Stomach (tissue), 19 donors: ENCODE measurements at places on chromosomes 3 and 15. TPM values are rescaled to one million over a fixed set of nuclear protein-coding genes. Genes with fewer than 3 reads are reported as not detected.

The NEIL1 gene
- 111 TPM for total RNA-seq

- DNase-seq: peak; percentile 60
These were observed 67.5 kb upstream of the CORO2B start for GRCh38 chr15:68511073-68511991.

The GOLGA8Q gene
- 53.1 TPM for total RNA-seq

DNA sequence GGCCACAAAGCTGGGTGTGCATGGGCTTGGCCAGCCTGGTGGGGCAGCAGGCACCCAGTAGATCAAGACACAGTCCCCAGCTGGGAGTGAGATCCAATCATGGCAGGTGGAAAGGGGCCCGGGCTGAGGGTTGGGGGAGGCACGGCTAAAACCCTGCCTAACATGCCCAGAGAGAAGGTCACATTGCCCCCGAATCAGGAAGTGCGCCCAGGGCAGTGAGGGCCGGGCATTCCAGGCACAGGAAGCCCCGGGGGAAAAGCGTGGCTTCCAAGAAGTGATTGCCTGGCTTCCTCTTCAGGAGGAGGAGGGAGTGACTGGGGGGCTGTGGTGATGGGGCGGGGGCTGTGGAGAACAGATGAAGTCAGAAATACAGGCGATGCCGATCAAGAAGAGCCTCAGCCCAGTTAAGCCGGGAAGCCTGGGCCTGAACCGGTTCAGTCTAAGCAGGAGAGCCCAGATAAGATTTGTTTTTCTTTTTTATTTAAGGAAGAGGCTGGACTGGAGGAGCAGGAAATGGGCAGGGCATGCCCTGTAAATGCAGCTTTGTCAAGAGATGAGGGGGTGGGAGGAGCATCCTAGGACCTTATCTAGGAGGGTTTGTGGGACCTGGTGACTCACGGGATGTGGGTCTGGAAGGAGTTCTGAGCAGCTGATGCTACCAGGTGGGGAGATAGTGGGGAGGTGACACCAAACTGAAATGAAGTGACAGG is 83.9 kb downstream of the CHSY1 start:
- DNase-seq: peak; percentile 42

The FOXB1 gene
- total RNA-seq: not detected

DNA sequence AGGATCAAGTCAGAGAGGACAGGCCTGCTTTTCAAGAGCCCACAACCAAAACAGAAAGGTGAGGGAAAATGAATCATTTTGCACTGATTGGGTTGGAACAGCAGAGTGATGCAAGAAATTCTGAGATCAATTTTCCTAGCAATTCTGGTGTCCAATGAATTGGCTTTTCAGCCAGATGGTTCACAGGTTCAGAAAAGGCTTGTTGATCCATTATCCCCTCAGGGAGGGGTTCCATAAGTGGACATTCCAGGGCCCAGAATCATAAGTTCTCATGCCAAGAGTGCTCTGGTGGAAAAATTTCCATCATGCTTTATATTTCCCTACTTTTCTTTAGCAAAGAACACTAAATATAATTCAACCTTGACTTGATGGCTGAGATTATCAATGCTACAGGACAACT is 16.2 kb downstream of the RBP2 start:
- DNase-seq: no peak

DNA sequence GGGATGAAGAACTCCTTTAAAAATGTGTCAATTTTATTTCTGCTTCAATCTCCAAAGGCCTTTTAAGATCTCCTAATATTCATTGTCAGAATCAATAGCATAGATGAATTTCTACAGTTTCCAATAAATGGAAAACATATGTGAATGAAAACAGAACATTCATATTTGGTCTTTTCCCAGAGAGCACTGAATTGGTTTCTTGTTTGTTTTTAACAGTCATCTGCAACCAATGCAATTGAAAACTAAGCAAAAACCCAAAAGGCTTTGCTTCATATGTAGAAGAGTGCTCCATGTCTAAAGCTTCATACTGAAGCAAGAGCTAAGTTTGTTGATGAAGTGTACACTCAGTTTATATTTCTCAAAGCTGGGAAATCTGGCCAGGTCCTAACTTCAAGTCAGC is 426.5 kb upstream of the CDIN1 start:
- DNase-seq: no peak

- DNase-seq: peak; percentile 9
These were observed 40.3 kb upstream of the TSEN2 start for GRCh38 chr3:12443781-12444522.

DNA sequence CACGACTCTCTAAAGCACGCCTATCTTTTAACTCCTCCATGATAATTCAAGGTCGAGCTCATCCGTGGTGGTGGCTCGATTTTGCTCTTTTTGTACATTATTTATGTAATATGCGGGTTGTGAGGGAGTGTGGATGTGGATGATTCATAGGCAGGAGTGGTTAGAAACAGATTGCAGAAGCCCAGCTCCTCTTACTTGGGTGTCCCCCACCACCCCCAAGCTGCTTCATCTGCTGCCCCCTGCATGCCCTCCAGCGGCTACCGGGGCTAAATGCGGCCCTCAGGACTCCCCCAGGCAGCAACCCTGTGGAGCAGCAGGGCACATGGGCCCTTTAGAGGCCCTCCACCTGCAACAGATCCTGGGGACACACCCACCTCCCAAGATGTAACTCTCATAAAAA is 111.5 kb upstream of the SELENOK start:
- no peak for DNase-seq

DNA sequence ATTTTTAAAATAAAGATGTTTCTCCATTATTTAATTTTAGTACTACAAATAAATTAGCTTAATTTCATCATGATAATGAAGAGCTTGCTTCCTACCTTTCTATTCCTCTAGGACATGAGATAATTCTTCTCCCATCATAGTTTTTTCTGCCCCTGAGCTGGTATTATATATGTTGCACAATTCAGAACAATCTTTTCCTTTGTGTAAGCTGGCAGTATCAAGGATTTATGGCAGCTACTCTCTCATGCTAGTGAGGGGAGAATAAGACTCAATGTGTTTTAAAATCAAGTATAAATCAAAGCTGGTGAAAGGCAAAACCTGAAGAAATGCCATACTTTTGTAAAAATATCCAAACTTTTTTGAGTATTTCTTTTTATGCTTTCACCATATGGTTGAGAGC is 1405.3 kb downstream of the SI start:
- no peak for DNase-seq
